ENCODE measurements at places on chromosomes 13 and 19.

- no peak for DNase-seq
Measured at GRCh38 chr13:112142401-112142930, 75.5 kb downstream of the SOX1 start.

- DNase-seq = no peak
Measured at GRCh38 chr13:99374994-99375737, 68.0 kb upstream of the GPR183 start.

DNA sequence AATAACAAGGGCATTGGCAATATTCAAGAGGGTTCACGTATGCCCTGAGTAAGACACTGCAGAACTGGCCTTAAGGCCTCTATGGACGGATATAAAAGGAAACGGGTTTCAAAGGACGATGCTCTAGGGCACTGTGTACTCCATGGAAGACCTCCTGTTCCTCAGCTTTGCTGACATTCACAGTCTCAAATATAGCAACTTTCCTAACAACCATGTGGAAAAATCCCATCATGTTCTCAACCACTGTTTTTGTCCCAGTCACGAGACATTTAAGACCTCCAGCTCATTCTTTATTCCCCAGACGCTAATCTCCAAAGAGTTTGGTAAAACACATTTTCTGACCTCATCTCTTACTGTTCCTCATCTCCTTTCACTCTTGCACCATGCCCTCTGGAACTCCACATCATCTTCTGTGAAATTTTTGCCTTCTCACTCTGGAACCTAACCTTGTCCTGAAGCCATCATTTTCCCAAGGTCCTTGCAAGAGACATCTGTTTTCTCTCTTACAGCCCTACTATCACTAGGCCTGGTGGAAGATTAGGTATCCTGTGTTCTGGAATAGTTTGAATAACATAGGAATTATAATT is 37.6 kb downstream of the SPRY2 start:
- no peak for DNase-seq

DNA sequence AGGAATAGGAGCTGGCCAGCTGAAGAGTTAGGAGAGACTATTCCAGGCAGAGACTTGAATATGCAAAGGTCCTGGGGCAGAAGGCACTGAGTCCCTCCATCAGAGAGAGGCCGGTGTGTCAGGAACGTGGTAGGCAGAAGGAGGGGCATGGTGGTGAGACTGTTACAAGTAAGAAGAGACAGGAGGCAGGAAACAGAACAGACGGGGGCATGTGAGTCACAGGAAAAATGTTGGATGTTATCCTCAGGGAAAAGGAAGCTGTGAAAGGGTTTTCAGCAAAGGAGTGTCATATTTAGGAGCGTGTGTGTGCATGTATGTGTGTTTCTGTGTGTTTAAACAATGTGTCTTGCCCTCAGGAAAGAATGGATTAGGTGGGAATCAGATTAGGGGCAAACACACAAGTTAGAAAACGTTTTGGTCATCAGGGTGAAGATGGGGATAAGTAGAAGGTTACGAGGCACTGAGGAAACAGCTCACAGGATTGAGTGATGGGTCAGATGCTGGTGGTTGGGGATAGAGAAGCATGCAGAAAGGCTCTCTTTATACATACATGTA is 1.1 kb downstream of the EDDM13 start:
- no peak for DNase-seq

DNA sequence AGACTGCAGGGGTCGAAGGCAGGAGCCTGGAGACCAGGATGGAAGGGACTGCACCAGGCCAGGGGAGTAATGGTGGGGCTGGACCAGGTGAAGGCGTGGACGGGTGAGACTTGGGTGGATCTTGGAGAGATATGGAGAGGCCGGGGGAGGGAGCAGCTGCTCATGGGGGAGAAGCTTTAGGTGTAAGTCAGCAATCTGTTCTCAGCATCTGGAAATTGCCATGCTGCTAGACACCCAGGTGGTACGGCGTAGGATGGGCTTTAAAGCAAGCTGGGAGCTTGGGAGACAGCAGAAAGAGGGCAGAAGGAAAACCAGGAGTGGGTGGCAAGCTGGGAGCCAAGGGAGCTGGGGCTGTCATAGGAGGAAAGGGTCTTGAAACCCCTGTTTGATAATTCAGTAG is 3.0 kb downstream of the CERS4 start:
- DNase-seq = no peak

DNA sequence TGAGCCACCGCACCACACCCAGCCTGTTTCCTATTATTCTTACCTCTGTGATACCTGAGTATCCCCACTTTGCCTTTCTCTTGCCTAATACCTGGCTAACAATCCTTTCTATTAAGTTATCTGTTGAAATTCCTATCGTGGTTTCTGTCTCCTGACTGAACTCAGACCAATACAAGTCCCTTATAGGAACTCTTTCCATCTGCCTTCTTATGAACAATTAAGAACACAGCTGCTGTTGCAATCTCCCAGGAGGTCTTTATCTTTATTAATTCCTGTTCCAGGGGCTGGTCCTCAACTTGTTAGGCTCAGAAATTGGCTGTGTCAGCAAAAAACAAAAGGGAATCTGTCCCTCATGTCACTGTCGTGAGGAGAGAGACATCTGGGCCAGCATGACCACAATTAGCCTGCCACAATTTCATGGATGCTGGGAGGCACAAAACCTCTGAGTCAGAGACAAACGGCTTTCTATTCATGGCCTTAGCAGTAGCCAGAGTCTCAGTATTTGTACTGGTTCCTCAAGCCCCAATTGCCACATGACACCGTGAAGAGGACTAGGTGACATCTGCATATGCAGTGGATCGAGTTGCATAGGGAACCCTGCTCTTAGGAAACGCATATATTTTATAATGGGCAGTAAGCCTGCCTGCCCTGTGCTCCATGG is 58.2 kb downstream of the NUFIP1 start:
- DNase-seq = no peak

- no peak for DNase-seq
Measured at GRCh38 chr13:104086759-104087158, 1020.5 kb upstream of the SLC10A2 start.

DNA sequence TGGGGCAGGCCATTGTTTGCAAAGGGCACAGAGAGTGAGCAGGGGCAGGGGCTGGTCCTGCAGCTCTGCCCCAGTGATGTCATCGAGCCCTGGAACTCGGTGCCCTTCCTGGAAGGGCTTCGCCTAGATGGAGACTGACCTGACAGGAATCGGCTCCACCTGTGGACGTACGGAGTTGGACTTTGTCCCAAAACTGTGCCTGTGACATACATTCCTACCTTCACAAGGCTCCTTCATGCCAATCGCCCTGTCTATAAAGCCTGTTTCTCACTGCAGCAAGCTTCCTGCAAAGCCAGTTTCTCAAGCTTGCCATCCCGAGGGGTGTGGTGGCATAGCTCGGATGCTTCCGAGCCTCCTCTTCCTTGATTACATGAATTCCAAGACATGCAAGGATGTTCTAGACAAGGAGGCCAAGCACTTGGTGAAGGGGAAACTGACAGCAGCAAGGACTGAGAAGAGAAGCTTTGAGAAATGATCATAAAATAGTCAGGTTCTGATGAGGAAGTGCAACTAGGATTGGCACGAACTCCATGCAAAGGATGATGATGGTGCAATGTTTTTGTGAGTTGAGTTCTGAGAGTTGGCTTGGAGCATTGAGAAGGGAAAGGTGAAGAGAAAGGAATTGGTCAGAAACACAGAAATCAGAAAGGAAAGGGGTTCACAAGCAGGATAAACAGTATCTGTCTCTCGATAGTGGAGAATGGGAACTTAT is 73.6 kb upstream of the STK24 start:
- DNase-seq = no peak

Data from activated T-helper 9 cell treated with anti-CD3 and anti-CD28 coated beads, Interleukin-2, amount 50 U/mL, for 16 hours (primary cell).